Dermis microvascular lymphatic vessel endothelial cell (primary cell): ENCODE measurements at places on chromosomes 4 and X.

DNA sequence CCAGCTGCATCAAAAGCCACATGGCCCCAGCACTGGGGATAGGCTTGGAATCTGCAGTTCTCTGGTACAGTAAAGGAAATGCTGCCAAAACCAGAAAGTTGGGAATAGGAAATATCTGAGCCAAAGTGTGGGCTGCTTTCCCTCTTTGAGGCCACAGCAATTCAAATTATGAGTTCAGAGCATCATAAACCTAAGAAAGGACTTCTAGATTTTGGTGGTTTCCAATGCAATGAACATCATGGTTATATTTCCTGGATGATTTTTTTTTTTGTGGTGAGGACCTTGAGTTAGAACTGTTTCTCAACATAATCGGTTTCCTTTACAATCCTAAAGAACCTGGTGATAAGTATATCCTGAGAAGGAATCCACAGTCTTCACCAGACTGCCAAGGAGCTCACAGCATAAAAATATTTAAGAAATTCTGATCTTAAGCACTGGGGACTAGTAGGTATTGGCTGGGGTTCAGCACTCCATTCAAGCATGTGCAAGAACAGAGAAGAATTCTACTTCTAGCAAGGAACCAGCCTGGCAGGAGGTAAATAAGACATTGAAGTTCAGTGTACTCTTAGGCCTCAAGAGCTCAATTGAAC is 29.8 kb upstream of the ARHGAP24 start:
- no peak for DNase-seq

- no peak for DNase-seq
Observed at GRCh38 chr4:24917076-24917856, 4.4 kb upstream of the CCDC149 start.

- peak; percentile 29 for DNase-seq
Observed at GRCh38 chr4:122764821-122765215, 32.3 kb downstream of the BBS12 start.

- DNase-seq = peak; percentile 14
Observed at GRCh38 chrX:11381464-11381863, 88.3 kb downstream of the AMELX start.

DNA sequence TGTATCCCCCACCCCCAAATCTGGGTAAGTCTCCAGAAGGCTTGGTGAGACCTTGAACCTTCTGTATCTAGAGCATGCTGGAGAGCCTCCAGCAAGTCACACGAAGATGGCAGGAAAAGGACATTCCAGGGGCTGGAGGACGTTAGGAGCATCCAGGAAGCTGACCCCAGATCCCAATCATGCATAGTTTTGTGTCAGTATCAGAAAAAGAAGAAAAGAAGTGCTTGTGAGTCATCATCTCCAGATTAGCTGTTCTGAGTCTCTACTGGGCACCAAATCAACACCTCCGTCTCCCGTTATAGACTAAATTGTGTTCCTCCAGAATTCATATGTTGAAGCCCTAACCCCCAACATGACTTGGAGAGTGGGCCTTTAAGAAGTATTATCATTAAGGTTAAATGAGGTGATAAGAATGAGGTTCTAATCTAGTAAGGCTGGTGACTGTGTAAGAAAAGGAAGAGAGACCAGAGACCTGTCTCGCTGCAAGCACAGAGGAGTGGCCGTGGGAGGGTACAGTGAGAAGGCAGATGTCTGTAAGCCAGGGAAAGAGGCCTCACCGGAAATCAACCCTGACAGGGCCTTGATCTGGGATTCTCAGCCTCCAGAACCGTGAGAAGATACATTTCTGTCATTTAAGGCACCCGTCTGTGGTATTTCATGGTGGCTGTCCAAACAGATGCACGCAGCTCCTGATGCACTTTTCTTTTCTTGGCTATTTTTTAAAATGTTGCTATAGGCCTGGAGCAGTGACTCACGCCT is 38.1 kb upstream of the CLDN24 start:
- peak; percentile 14 for DNase-seq

GRCh38 chr4:38371391-38371851 is 292.6 kb upstream of the KLF3 start:
- DNase-seq = peak; percentile 40

DNA sequence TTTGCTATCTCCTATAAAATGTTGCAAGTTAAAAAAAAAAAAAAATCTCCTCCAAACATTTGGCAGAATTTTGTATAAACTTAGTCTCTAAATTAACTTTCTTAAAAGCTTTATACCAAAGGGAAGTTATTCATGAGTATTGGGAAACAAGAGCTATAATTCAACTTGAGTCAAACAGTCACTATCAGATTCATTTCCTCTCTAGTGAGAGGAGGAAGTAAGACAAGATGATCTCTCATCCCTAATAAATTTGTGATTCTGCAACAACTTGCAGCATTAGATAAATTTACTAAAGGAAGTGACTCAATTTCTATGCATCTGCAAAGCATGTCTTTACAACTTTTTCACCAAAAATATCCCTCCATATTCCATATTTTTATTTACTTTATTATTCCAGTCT is 135.4 kb upstream of the GNPDA2 start:
- no peak for DNase-seq

- no peak for DNase-seq
Observed at GRCh38 chr4:36917413-36917812, 327.1 kb upstream of the NWD2 start.

DNA sequence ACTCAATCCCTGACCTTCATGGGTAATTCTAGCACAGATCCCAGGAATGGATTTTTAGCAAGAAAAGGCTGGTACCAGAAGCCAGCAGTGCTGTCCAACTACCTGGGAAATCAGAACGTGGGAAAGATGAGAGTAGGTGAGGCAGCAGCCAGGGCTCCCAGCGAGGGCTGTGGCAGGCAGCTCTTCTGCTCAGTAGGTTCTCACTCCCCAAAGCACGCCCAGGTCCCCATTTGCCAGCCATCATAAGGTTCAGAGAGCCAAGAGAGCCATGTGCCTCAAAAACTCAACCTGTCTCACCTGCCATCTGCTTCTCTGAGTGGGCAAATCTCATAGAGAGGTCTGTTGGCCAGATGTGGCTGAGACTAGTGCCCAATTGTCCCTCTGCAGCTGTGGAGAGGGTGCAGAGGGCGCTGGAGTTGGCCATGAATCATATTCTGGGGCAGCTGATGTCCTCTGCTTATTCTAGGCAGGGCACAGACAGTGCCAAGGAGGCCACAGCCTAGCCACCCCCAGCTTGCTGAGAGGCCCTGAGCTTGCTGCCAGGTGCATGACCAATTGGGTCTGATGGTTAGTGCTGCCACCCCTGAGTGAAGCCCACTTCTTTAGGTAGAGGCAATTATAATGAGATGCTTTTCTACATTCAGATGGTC is 81.7 kb upstream of the GATB start:
- DNase-seq = no peak

- DNase-seq = no peak
Observed at GRCh38 chrX:118521435-118521834, 25.8 kb downstream of the DOCK11 start.

- DNase-seq = no peak
Observed at GRCh38 chr4:137981277-137981676, 260.9 kb downstream of the SLC7A11 start.

GRCh38 chrX:125289920-125290319 is 29.8 kb upstream of the TEX13C start:
- DNase-seq = no peak

DNA sequence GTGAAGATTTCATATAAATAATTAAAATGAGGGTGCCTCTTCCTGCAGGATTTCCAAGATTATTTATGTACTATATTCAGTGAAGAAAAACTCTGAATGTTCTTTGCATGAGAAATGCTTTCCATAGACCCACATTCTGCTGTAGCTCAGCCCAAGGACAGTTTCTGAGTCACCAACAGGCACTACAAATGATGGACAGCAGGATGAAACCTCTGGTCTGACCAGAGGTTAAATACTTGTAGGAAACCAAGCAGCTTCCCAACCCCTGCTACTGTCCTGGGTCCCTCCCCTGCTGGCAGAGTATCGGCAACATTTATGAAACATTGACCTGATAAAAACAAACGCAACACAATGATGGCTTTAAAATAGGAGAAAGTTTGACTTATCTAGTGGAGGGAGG is 73.1 kb downstream of the CXXC4 start:
- DNase-seq = no peak

DNA sequence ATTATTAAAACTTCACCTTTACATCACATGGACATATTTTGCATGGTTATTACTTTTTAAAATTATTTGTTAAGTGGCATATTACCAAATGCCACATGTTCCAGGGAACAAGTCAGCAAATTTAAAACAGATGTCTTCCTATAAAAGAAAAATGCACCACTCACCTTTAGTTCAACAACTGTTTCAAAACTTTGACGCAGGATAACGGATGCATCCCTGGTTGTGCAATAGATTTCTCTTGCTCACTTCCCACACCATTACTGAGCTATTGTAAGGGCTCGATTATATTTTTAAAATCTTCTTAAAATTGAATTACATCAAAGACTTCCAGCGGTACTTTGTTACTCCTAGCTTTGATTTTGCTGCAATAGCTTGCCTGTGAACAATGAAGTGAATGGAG is 93.0 kb upstream of the ARHGAP24 start:
- no peak for DNase-seq

DNA sequence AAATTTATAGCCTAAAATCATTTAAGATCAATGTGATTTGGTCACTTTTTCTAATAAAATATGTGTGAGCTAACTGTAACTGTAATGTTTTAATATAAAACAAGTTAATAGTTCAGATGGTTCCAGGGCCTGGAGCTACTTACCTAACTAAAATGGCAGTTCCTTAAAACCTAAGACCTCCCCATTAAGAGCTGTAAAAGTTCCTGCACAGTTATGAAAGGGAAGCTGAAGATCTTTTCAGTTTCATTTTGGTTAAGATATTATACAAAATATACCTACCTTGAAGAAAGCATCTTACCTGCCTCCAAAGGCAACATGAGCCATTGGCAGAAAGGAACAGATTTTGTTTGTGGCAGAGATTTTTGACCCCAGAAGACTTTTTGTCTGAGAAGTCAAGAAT is 30.1 kb downstream of the HPF1 start:
- no peak for DNase-seq

DNA sequence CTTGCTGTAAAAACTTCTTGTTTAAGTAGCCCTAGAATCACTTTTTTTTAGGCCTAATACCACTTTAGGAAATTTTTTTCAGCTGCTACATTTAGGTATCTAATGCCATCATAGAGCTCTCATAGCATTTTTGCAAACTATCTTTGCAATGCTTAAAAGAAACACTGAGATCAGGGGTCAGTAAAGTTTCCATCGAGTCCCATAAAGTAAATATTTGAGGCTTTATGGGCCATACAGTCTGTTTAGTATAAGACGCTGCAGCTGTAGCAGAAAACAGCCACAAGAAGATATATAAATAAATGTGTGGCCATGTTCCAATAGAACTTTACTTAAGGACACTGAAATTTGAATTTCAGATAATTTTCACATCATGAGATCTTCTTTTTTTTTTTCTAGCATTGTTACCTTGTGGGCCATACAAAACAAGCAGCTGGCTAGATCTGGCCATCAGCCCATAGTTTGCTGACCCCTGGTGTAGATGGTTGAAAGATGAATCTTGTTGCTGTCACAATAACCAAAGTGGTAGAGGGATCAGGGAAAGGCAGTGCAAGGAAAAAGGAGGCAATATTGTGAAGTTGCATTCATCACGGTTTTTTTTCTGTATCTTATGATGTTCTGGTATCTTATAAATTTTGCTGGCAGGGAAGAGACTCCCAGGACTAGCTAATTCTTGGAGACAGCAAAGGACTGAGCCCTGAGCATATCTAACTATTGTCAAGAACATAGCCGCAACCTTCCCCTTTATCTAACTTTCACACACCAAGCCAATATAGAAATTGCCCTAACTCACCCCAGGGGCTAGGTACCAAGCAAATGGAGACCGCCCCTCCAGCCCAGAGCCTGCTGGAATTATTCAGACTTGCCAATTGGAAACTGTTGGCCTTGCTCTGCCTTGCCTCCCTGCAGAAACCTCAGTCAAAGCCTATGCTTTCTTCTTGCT is 46.6 kb downstream of the RASGEF1B start:
- no peak for DNase-seq

DNA sequence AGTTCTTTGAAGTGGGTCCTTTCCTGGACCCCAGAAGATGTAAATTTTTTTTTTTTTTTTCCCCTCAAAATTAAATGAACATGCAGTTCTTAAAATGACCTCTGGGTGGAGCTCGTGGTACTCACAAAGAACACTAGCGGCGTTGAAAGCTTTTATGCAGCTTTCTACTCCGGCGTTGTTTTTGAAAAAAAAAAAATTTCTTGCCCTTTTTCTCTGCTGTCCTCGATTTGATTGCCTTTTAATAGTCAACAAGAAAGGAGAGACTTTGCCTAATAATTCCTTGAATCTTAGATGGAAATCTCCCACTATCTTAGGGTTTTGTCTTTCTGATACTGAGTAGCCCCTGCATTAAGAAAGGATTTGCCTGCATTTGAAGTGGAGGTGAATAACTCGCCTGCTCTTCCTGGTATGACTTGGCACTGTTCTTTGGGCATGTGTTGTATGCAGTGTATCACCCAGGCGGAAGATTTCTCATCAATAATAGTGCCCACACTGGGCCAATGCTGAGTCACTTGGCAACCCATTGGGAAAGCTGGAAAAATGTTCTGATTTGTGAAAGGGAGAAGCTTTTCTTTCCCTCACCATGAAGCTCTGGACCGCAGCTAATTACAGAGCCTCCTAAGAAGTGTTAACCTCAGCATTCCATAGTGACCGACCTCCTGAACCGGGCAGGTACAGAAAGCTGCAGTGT is 104.0 kb downstream of the PHEX start:
- peak; percentile 77 for DNase-seq

- DNase-seq = peak; percentile 80
Observed at GRCh38 chr4:47531241-47531953, 46.3 kb downstream of the ATP10D start.

- DNase-seq = no peak
Observed at GRCh38 chr4:154067786-154068185, 278.9 kb upstream of the SFRP2 start.

- no peak for DNase-seq
Observed at GRCh38 chr4:114603497-114603896, 4.9 kb downstream of the UGT8 start.

- no peak for DNase-seq
Observed at GRCh38 chr4:139912445-139912844, 241.5 kb downstream of the MAML3 start.

DNA sequence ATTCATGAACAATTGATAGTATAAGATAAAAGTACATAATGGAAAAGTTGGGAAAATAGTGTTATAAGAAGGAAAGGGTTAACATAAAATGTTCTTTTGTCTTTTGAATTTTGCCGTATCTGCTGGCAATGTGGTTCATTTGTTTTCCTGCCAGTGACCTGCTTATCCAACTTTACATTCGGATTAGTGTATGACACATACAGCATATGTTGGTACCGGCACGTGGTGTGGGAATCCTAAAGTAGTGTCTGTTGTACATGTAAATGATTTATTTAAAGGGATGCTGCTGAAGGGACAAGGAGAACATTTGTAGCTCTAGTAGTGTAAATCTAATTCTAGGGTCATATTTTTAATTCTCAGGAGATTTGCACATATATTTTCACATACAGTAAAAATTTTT is 11.5 kb downstream of the RAB9A start:
- DNase-seq = no peak
